ENCODE measurements at places on chromosomes 5 and 9. TPM values are rescaled to one million over a fixed set of nuclear protein-coding genes. Genes with fewer than 3 reads are reported as not detected.

Gene IL3
- total RNA-seq = not detected

Gene TGFBI
- 131 TPM for total RNA-seq

Gene HACD4
- not detected for total RNA-seq

Gene IFNA21
- not detected for total RNA-seq

Gene CDKN2B
- 8.2 TPM for total RNA-seq

Gene COQ4
- 48.9 TPM for total RNA-seq

DNA sequence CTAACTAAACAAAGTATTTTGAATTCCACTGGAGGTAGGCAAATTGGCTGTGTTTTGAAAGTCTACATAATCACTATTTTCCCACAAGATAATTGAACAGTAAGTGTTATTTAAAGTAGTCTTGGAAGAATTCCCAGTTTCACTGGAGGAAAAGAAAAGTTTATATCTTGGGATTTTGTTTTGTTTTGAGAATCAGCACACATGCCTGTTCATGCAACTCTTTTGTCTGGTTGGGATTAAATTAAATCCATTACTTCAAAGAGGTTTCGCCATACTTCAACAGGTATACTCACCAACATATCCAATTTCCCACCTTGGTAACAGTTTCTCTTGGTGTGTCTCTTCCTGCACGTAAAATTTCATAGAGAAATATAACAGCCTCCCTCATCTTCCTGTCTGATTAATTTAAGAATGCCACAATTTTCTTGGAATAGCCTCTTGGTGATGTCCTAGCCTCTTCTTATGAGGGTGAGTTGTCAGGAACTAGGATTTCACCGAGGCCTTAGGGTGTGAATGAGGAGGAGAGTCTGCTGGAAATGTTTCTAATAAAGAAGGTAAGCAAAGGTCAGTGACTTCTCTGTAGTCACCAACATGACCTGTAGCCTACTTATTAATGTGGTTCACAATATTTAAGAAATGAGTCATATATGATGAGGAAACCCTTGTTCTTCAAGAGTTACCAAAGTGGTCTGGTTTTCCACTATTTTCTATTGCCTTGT is 48.1 kb downstream of the ITGA2 start:
- no peak for DNase-seq

DNA sequence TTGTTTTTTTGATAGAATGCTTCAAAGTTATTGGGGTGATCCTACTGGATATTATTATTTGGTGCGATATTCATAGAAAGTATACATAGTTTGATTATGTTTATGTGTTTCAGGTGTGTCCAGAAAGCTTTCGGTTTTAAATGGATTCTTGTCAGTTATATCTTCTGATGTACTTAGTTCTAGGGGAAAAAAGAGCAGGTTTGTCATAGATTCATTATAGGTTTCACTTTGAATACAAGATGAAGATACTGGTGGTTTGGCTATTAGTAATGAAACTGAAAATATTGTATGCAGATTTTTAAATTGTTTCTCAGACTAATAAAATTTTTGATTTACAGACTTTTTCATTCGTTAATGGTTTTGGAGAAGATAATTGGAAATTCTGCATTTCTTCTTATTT is 98.9 kb downstream of the MAN2A1 start:
- DNase-seq = no peak

DNA sequence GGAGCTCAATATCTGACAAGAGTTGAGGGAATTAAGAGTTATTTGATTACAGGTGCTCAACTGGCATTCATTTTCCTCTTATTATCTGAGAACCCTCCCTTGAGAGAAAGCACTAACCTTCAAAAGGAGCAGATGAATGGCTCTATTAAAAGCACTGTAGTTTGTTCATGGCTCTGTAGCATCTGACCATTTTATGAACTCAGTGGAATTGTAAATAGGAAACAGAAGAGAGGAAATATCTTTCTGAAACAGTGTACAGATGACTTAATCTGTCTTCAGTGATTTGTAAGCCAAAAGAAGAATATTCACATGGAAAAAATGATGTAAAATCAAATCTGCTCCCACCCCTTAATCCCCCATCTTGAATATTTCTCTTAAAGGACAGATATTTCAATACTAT is 810.4 kb upstream of the GRAMD2B start:
- no peak for DNase-seq

- DNase-seq = no peak
These were observed 319.4 kb downstream of the TLR4 start for GRCh38 chr9:118023644-118024043.

DNA sequence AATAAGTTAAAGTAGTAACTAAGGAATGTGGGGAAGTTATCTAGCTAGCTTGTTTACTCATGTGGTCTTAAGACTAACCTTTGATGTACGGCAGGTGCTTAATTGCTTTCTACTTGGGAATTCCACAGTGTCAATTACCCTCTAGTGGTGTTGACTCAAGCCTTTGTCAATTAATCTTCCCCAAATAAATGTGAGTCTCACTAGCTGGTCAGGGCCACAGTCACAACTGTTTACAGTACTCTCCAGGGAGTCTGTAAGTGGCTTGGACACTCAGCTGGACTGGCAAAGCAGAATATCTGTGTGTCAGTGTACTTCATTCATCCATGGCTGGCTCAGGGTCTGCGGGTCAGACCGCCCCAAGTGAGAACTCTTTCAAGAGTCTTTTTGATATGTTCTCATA is 30.8 kb downstream of the SMIM3 start:
- DNase-seq = peak; percentile 73

DNA sequence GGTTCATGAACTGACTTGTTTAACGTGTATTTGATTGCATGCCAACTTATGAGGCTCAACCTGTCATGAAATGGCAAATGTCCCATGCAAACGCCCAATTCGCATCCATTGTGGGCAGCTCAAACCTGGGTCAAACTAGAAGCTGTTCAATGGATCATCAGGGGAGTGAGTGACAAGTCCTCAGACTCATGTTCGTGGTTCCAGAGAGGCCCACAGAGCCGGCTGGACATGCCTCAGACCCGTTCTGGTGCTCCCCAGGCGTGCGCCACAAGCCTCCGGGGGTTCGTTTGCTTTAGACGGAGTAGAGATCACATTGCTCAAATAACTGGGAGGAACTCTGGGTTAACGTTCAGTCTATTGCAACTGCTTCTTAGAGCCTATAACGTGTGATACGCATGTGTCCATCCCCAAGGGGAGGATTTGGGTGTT is 15.0 kb downstream of the GFI1B start:
- peak; percentile 38 for DNase-seq

- DNase-seq = no peak
These were observed 15.2 kb upstream of the AFAP1L1 start for GRCh38 chr5:149256451-149256850.

DNA sequence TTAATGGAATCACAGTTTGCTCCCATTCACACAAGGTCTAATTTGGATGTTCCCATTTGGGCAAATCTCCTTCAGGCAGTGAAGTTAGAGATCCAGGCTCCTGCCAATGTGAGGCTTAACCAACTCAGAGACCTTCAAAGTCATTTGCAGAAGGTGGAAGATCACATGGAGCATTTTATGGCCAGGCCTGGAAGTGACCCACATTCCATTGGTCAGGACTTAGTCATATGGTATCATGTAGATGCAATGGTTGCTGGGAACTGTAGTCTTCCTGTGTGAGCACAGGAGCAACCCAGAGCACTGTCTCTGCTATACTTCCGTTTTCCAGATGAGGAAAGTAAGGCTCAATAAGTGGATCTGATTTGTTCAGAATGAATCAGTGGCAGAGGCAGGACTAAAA is 292.7 kb upstream of the SMARCA2 start:
- peak; percentile 39 for DNase-seq

Data from Caco-2 (cell line).